ENCODE measurements at places on chromosomes 5 and 9. TPM values are rescaled to one million over a fixed set of nuclear protein-coding genes. Genes with fewer than 3 reads are reported as not detected.
A peak's percentile ranks its signal among the peaks of the same experiment; 100 is the strongest.

- DNase-seq, result no peak
Measured at GRCh38 chr9:125255781-125256391, 5.7 kb upstream of the GAPVD1 start.

GRCh38 chr9:135051316-135052038, 36.0 kb upstream of the OLFM1 start:
- DNase-seq, result no peak

GRCh38 chr9:5982317-5982716, 33.1 kb downstream of the RANBP6 start:
- DNase-seq, result no peak

- no peak for DNase-seq
Measured at GRCh38 chr5:131302506-131302905, 38.7 kb downstream of the CDC42SE2 start.

GRCh38 chr5:102554082-102554481, 55.3 kb upstream of the SLCO6A1 start:
- no peak for DNase-seq

- DNase-seq, result no peak
Measured at GRCh38 chr5:44935262-44935661, 126.5 kb downstream of the MRPS30 start.

DNA sequence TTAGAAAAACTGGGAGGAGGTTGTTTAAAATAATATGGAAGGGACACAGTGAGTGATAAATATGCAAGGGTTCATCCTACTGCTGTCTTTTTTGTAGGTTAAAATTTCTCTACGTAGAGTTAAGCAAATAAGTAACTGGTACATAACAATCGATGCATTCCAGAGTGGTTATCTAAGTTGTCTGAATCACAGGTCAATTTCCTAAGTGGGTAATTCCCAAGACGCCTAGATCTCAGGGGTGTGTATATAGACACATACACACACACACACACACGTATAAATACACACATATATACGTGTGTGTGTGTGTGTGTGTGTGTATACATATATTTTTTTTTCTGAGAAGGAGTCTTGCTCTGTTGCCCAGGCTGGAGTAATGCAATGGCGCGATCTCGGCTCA, 22.3 kb downstream of the CAAP1 start:
- no peak for DNase-seq

- no peak for DNase-seq
Measured at GRCh38 chr5:55286411-55286933, 21.0 kb downstream of the DHX29 start.

GRCh38 chr5:127830157-127830556, 127.0 kb downstream of the CCDC192 start:
- DNase-seq, result no peak

- no peak for DNase-seq
Measured at GRCh38 chr5:126269511-126269910, 153.7 kb upstream of the GRAMD2B start.

DNA sequence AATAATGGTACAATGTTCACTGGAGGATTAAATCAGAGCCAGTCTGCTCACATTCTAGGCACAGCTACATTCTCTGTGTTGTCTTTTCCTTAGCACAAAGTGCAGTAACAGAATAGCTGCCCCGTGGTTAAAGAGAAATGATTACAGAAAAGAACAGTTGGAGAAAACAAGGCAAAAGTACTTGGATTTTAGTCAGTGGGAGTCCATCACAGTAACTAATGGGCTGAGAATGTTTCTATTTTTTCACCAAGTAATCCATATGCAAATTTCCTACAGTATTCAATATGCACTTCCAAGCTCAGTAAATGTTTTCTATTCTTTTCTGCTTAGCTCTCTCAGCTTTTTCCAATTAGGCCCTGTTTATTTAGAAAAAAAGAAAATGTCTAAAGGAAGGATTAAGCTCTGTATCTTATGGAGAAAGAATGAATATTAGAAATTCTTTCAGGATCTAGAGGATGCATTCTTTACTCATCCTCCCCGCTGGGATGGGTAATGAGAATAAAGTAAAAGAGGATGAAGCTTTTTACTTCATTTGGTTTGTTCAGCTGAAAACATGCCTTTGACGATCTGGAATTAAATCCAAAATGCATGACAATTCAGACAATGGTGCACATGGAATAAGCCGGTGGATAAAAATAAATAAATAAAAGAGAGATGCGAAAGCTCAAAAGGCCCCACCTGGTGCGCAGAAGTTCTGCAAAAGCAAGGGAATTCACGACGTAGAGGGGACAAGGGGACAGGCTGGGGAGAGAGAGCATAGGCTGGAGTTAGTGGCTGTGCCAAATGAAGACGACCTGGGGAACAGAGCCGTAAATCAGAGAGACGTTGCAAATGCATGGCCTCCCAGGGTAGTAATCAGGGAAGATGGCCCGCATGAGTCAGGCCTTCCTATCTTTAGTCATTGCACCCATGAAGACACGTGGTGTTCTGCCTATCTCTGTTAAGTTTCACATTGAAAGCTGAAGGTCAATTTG, 345.2 kb downstream of the GLIS3 start:
- no peak for DNase-seq

DNA sequence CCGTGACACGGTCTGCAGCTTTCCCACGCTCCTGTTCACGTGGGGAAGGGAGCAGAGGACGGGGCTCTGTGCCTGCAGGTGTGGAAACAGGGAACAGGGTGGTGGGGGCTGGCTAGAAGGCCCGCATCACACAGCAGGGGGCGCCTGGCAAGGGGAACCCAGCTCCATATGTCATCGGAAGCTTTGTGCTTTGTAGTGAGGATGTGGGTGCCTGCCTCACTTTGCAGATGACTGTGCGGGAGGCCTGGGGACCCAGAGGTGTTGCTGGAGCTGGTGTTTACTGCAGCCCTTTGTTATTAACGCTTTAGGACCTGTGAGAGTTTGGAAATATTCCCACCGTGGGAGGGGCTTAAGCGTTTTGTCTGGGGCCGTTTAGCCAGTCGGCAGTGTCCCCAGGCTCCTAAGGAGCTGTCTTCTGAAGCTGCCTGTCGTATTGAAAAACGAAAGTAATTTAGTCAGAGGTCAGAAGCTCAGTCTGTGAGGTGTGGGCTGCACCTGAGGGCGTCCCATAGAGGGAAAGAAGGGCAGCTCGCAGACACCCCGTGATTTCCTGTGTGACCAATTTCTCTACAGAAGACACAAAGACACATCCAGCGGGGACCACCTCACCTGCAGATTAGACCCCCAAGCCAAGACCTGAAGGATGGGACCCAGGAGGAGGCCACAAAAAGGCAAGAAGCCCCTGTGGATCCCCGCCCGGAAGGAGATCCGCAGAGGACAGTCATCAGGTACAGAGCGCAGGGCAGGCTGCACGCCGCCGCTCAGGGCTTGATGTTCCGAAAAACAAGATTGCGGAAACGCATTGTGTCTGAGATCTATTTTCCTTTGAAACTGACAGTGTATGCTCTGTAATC, 9.1 kb downstream of the MAN1B1 start:
- peak; percentile 91 for DNase-seq

DNA sequence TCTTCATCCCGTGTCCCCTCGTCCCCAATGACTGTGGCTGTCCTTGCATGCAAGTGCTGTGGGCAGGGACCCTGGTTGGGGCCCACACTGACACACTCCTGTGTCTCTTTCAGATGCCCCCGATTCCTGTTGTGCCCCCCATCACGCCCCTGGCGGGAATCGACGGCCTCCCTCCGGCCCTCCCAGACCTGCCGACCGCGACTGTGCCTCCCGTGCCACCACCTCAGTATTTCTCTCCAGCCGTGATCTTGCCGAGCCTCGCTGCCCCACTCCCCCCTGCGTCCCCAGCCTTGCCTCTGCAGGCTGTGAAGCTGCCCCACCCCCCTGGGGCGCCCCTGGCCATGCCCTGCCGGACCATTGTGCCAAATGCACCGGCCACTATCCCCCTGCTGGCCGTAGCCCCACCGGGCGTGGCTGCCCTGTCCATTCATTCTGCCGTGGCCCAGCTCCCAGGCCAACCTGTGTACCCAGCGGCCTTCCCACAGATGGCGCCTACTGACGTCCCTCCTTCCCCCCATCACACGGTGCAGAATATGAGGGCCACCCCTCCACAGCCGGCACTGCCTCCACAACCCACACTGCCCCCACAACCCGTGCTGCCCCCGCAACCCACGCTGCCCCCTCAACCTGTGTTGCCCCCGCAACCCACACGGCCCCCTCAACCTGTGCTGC, 75.0 kb downstream of the WNK2 start:
- peak; percentile 67 for DNase-seq

GRCh38 chr5:68116868-68117411, 98.6 kb upstream of the PIK3R1 start:
- DNase-seq, result no peak

- DNase-seq, result no peak
Measured at GRCh38 chr5:76855961-76856360, 6.1 kb downstream of the S100Z start.

DNA sequence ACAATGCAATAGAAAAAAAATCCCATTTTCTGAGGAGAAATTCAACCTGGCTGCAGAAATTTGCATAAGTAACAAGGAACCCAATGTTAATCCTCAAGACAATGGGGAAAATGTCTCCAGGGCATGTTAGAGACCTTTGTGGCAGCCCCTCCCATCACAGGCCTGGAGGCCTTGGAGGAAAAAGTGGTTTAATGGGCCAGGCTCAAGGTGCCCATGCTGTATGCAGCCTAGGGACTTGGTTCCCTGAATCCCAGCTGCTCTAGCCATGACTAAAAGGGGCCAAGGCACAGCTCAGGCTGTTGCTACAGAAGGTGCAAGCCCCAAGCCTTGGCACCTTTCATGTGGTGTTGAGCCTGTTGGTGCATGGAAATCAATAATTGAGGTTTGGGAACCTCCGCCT, 66.5 kb downstream of the ALDH1A1 start:
- no peak for DNase-seq

- no peak for DNase-seq
Measured at GRCh38 chr5:60703944-60704343, 4.0 kb upstream of the DEPDC1B start.

GRCh38 chr9:18366184-18366583, 107.8 kb upstream of the ADAMTSL1 start:
- no peak for DNase-seq

GRCh38 chr5:180816608-180817534, 14.3 kb upstream of the MGAT1 start:
- no peak for DNase-seq

- no peak for DNase-seq
Measured at GRCh38 chr5:77172713-77173328, 37.7 kb upstream of the PDE8B start.

GRCh38 chr5:160451281-160451680, 29.6 kb downstream of the PTTG1 start:
- no peak for DNase-seq

- no peak for DNase-seq
Measured at GRCh38 chr9:14006386-14007187, 307.4 kb downstream of the NFIB start.

GRCh38 chr5:136330353-136331038, 34.8 kb downstream of the TRPC7 start:
- no peak for DNase-seq

DNA sequence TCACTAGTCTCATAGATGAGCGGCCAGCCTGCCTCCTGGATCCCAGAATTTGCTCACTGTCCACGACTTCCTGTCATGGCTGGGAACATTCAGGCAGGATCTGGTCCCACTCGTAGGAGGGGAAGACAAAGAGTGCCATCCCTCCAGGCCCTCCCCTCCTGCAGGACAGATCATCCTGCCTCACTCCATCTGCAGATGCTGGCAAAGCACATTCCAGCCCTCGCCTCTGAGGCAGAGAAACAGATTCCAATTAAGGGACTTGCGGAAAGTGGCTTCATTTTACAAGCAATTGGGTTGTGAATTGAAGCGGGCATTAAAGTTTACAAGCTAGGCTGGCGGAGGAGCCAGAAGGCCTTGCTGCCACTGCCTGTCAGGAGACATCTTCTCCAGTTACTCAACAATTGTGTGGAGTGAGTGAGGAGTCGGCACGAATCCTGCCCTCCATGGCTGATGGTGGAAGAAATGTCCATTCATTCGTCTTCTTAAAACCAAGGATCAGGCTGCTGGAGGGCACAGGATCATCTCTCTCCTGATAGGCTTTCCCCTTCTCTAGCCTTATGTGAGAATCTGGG, 41.8 kb upstream of the KCNMB1 start:
- DNase-seq, result no peak

- no peak for DNase-seq
Measured at GRCh38 chr5:109242518-109242917, 167.3 kb downstream of the PJA2 start.

DNA sequence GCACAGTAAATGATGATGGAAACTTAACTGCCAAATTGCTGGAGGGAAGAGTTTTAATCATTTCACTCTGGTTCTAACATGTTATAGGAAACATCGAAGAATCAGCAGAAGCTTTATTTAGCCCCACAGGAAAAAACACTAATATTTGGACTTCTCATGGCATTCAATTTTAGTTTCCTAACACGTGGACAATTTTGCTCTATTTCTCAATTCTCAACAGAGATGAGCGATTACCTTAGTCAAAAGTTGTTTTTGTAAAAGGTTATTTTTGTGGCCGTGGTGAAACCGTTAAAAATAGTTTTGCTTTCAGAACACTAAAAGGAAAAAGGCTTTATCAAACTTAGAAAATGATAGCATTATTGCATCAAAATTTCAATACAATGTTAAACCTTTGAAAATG, 235.2 kb downstream of the PLK2 start:
- DNase-seq, result no peak

GRCh38 chr5:77015938-77016569, 14.2 kb upstream of the AGGF1 start:
- no peak for DNase-seq

DNA sequence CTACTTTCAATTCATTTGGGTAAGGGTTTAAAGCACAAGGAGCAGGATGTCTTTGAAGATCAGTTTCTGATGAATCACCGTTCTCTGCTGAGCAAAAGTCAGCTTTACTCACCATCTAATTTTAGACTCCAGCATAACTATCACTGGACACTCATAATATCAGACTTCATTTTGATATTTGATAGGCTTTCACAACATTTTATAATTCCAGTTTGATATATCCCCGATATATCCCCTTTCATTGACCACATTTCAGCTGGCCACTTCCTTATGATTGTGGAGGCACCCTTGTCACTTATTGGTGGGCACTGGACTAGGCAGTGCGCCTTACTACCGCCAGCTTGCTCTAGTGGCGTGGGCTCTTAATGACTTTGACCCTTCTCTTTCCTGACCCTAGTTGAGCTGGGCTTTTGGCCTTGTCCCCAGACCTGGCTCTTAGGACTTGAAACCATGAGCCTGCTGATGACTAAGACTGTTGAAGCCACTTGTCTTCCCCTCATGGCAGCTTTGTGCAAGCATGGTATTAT, 46.8 kb downstream of the CYSTM1 start:
- no peak for DNase-seq

Gene GPR21
- total RNA-seq, result 3.6 TPM

Gene IL33
- 11.1 TPM for total RNA-seq

Gene ANKRD31
- total RNA-seq, result 0.26 TPM

Gene DNAI1
- total RNA-seq, result not detected

Gene PPP2R2B
- total RNA-seq, result 3.2 TPM

Gene RELL2
- total RNA-seq, result 8.7 TPM

Gene TPM2
- total RNA-seq, result 43.1 TPM

Gene CDH12
- not detected for total RNA-seq

Gene TRAPPC13
- total RNA-seq, result 20.4 TPM

Gene PCDHB16
- 0.54 TPM for total RNA-seq

Gene PAEP
- not detected for total RNA-seq

Gene SERF1B
- total RNA-seq, result 17.5 TPM

Gene PDE6A
- not detected for total RNA-seq

Data from spleen (tissue), 13 donors.